Muscle of arm (tissue), 14 donors: ENCODE measurements at places on chromosomes 7 and 10. TPM values are rescaled to one million over a fixed set of nuclear protein-coding genes. Genes with fewer than 3 reads are reported as not detected.

- no peak for DNase-seq
These were observed 194.0 kb downstream of the TAX1BP1 start for GRCh38 chr7:27933671-27934565.

DNA sequence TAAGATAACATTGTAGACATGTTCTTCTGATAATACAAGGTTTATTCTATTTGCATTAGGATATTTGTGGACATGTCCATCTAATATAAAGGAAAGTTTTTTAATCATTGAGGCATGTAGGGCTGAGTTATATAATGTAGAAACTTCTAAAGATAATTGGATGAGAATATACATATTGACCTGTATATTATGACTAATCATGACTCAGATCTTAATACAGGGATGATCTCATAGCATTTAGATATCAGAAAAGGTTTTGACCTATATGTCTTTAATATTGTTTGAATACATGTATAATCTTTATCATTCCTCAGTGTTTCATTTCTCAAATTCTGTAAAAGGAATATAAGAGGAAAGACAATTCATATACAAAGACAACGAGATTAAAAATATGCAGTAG, 39.2 kb downstream of the CD36 start:
- no peak for DNase-seq

DNA sequence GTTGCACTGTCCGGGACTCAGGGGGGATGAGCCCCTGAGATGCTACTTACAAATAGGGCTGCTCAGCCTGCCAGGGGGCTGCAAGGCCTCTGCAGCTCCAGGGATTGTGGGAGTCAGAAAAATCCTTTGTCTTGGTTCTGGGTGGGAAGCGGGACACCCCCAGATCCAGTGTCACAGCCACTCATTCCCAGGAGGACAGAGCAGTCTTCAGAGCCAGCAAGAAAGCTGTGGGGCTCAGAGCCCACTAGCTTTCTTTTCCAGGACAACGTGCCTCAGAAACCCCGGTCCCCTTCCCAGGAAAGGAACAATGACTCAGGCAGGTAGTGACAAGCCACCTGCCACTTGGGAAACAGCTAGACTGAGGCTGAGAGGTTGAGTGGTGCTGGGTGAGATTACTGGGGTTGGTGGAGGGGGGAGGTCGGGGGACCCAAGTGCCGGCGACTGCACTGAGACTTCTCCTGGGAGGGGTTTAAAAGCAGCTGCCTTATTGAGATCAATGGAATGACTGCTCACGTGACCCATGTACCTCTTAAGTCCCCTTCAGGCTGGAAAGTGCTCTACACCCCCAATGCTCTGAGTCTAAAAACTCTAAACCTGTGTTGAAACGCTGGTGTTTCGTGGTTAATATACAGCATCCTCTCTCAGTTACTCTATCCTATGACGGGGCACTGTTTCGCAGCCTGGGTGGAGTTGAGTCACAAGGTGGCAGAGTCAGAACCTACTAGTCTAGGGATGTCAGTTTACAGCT, 123.6 kb downstream of the UBE2H start:
- DNase-seq: no peak

DNA sequence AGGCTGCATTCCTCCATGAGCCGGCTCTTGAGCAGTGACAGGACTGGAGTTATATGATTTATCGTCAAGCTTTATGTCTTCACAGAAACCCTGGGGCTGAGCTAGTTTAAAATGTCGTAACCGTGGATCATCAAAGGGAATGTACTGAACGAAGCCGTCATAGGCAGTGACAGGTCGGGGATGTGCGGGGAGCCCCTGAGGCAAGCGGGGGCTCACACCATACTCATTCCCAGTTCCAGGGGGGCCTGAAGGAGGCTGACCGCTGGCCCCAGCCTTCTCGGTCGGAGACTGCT, 30.7 kb downstream of the JCAD start:
- no peak for DNase-seq

GRCh38 chr10:77593771-77594470, 43.7 kb downstream of the KCNMA1 start:
- no peak for DNase-seq

DNA sequence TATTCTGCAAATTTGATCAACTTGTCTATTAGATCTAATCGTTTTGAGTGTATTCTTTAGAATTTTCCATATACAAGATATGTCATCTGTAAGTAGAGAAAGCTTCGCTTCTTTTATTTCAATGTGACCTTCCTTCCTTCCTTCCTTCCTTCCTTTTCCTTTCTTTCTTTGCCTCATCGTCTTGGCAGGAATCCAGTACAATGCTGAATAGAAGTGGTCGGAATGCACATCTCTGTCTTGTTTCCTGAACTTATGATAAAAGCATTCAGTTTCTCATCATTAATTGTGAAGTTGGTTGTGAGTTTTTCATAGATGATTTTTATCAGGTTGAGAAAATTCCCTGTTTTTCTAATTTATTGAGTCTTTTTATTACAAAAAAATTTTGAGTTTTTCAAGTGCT, 300.7 kb upstream of the ZNF32 start:
- no peak for DNase-seq

DNA sequence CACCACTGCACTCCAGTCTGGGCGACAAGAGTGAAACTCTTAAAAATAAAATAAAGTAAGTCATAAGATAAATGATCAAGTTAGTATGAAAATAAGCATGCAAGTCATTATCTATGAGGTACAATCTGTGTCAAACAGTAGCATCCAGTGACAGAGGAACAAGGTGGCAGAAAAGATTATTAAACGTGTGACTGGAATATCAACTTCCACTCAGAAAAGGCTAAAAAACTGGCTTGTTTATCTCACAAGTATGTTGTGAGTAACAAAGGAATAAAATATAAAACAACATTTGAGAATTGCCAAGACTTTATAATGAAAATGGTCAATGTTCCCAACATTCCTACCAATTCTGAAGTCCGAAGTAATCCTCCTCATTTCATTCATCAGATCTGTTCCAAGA, 30.3 kb downstream of the ITGB1 start:
- no peak for DNase-seq

DNA sequence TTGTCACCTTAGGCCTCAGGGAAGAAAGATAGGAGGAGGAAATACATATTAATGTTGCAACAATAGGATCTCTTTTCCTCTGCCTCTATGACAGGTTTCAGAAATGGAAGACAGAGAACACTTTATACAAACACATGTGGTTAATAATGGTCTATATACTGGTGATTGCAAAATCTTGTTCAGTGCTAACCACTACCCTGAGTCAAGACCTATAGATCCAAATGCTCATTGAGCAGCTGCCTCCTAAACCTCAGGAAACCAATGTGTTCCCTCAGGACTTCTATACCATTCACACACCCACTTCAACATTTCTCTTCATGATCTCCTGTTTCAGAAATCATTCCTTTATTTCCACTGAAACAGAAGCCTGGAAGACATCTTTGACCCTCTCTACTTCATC, 32.5 kb upstream of the VWDE start:
- DNase-seq: no peak

GRCh38 chr10:116457488-116457887, 29.8 kb downstream of the PNLIPRP3 start:
- no peak for DNase-seq

GRCh38 chr10:115866691-115867090, 406.3 kb downstream of the GFRA1 start:
- DNase-seq: no peak

Gene DDC
- 0.29 TPM for polyA plus RNA-seq

Gene ZNF804B
- polyA plus RNA-seq: not detected

Gene HTR5A
- polyA plus RNA-seq: not detected

Gene MYH16
- 0.21 TPM for polyA plus RNA-seq
